ENCODE measurements at places on chromosomes 11 and 22.

- no peak for DNase-seq
Measured at GRCh38 chr11:44243086-44243485, 66.9 kb downstream of the ALX4 start.

GRCh38 chr11:112408517-112408916 lies 147.9 kb upstream of the PLET1 start:
- no peak for DNase-seq

GRCh38 chr22:30649430-30650007 lies 13.9 kb downstream of the SLC35E4 start:
- DNase-seq = no peak

DNA sequence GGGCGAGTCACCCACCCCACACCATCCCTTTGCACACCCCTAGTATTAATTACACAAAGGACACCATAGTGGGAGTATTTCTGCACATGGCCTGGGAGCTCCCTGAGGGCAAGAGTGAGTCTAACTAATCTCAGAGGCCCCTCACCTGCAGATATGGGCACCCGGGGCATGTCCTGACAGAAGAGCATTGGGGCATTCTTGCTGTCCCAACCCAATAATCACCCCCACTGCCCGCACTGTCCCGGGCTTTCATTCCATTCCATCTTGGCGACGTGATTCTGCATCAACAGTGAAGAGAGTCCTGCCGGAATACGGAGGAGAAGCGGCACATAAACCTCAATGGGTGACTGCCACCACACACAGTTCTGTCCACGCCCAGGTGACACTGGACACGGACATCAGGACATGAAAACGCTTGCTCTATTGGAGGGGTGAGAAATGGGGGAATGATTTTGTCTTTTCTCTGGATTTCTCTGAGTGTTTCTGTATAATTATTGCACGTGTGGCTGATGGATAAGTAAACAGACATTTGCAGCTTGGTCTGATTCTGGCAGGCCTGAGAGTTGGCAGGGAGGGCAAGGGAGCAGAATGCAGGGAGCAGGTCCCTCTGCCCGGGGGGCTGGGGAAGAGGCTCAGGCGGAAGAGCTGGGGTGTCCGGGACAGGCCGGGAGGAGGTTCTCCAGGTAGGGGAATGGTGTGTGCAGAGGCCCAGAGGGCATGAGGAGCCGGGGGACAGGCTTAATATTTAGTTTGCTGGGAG lies 38.2 kb downstream of the SCUBE1 start:
- DNase-seq = no peak

GRCh38 chr11:117752721-117753237 lies 44.2 kb downstream of the DSCAML1 start:
- no peak for DNase-seq

GRCh38 chr22:24102366-24103200 lies 78.7 kb upstream of the SUSD2 start:
- DNase-seq = peak; percentile 84

GRCh38 chr11:74141241-74141695 lies 29.5 kb downstream of the C2CD3 start:
- no peak for DNase-seq

DNA sequence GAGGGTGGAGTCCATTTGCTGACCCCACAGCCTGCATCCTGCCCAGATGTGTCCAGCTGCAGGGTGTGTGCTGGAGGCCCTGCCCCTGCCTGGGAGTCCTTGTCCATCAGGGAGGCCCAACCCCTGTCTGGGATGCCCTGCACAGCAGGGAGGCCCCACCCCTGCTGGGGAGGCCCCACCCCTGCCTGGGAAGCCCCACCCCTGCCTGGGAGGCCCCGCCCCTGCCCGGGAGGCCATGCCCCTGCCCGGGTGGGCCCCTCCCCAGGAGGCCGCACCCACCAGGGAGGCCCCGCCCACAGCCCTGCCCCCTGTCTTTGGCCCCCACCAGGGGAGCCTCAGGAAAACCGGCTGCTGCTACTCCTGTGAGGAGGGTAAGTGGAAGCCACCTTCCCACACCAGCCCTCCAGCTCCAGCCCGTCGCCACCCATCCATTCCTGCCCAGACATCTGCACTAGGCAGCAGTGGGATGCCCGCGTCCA lies 37.2 kb downstream of the MUC5B start:
- DNase-seq = no peak

- DNase-seq = no peak
Measured at GRCh38 chr11:44893846-44894617, 56.7 kb downstream of the TP53I11 start.

DNA sequence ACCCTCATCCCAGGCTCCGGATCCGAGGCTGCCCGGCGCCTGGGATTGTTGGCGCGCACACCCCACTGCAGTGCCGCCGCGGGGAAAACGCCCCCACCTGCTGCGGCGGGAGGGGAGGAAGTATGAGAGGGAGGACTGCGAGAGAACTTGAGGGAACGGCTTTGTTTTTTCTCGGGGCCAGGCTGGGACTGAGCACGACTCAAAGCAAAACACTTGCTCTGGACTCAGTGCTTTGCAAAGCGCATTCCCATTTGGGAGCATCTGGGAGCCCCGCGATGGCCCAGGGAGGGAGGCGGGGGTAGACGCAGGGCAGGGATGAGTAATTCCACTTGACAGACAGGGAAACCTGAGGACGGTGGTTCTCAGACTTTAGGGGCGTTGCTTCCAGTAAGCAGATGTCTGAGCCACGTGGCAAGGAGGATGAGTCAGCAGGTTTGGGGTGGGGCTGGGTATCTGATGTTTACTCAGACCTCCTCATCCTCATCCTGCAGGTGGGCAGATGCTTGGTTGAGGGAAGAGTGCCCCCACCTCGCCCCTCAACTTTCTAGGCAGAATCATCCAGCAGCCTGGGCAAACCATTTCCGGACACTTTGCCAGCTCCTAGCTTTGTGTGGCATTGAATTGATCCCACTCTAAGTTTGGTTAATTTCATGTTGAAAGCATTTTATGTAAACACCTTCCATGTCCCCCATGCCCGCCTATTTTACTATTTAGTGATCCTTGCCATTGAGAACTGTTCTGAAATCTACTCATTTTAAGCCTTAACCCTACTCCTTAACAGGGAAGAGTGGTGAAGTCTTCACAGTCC lies 1.5 kb downstream of the MIAT start:
- DNase-seq = no peak

GRCh38 chr11:19892876-19893275 lies 180.2 kb downstream of the NAV2 start:
- no peak for DNase-seq

GRCh38 chr11:92251980-92252379 lies 27.4 kb downstream of the FAT3 start:
- no peak for DNase-seq

GRCh38 chr22:39277142-39277607 lies 32.4 kb upstream of the PDGFB start:
- no peak for DNase-seq

DNA sequence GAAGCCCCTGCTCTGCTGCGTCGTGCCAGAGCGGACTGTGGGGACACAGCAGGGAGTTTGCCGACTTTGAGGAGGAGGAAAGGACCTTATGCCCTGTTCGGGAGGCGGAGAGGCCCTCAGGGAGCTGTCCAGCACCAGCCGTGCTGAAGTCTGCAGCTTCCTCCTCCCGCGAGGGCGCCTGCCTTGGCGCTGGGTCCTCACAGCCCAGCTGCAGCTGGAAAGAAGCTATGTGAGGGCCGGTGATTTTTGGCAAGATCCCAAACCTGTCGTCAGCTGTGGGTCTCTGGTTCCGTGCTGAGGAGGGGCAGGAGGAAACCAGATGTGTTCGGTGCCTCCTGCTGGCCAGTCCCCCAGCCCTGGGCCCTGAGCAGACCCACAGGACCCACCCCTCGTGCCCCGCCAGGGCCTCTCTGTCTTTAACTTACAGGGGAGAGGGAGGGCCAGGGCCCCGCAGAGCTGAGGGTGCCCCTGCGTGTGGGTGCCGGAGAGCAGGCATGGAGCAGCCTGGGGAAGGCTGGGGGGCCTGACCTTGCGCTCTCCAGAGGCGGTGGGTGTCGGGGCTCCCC lies 12.0 kb downstream of the BRSK2 start:
- DNase-seq = no peak

DNA sequence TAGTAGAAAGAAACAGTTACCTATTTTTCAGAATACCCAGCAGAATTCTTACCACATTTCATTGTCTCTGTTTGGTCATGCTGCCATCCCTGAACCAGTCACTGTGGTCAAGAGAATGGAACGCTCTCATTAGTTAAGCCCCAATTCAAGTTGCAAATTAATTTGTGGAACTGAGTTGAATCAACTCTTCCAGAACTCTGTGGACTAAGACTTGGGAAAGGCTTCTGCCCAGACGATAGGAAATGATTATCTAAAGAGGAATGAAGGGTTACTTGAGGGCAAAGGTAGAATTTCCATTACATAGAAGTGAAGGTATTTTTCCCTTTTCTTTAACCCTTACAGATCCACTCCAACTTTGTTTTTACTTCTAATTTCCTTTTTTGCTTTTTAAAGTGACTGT lies 286.4 kb downstream of the DYNC2H1 start:
- DNase-seq = no peak

GRCh38 chr11:110435780-110436717 lies 6.3 kb downstream of the FDX1 start:
- DNase-seq = no peak

DNA sequence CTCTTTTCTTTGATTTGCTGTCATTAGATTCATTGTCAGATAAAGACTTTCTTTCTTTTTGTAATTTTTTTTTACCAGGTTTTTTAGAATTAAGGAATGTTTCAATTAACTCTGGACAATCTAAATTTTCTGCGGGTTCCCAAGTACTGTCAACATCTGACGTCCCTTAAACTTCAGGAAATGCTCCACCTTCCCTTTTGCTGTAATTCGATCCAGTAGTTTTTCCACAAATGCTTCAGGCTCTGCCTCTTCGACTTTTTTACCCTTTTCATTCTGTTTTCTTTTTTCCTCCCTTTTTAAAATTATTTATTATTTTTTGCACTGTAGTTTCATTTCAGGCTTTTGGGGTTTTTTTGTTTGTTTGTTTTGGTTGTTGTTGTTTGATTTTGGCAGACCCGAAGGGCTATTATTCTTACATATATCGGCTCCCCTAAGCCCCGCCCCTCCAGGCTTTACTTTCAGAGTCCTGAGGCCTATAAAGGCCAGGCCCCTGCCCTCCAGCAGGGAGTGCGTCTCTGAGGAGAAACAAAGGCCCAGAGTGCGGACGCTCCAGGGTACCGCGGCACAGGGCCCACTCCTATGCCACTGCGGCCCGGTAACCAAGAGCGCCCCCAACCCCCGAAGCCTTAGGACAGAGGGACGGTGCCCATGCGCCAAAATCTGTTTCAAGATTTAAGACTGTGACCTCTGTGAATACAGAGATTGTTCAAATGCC lies 116.4 kb downstream of the TYR start:
- peak; percentile 50 for DNase-seq

- peak; percentile 88 for DNase-seq
Measured at GRCh38 chr22:49301398-49302149, 526.1 kb downstream of the BRD1 start.

DNA sequence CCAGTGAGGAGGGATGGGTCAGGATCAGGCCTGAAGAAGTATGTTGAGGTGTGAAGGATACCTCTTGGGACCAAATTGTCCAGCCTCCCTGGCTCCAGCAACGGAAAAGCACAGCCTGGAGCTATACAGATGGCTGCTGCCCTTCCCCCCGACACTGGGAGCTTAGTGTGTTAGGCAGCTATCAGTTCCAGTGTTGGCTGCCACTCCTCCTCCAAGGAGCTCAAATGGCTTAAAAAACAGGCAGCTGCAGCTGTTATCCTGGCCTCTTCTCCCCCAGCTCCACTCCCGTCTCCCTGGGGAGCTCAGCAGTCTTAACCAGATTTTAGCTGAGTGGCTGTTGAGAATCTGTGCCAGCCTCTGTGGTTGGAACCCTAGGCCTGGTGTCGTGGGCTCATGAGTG lies 225.0 kb downstream of the JRKL start:
- DNase-seq = no peak

GRCh38 chr11:10373340-10373739 lies 68.5 kb downstream of the ADM start:
- DNase-seq = no peak

DNA sequence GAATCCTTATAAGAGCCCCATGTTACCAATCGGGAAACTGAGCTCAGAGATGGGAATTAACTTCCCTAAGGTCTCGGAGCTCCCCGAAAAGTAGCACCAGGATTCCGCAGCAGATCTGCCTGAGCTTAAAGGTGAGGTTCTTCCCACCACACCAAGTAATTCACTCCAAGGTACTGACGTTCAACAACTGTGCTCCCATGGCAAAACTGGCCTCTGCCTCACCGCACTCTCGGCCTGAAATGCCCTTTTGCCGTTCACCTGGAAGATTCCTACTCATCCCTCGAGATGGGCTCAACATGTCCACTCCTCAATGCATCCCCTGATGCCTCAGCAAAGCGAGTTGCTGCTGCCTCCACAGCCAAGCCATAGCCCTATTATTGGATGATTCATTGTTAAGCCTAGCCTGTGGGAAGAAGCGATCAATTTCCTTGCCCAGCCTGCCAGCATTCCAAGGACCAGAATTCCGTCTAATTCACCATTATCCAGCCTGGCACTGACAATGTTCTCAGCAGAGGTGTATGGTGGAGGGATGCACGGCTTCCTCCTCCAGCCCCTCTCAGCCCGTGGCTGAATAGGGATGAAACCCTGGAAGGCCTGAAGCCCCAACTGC lies 4.2 kb downstream of the PLAAT3 start:
- DNase-seq = no peak

DNA sequence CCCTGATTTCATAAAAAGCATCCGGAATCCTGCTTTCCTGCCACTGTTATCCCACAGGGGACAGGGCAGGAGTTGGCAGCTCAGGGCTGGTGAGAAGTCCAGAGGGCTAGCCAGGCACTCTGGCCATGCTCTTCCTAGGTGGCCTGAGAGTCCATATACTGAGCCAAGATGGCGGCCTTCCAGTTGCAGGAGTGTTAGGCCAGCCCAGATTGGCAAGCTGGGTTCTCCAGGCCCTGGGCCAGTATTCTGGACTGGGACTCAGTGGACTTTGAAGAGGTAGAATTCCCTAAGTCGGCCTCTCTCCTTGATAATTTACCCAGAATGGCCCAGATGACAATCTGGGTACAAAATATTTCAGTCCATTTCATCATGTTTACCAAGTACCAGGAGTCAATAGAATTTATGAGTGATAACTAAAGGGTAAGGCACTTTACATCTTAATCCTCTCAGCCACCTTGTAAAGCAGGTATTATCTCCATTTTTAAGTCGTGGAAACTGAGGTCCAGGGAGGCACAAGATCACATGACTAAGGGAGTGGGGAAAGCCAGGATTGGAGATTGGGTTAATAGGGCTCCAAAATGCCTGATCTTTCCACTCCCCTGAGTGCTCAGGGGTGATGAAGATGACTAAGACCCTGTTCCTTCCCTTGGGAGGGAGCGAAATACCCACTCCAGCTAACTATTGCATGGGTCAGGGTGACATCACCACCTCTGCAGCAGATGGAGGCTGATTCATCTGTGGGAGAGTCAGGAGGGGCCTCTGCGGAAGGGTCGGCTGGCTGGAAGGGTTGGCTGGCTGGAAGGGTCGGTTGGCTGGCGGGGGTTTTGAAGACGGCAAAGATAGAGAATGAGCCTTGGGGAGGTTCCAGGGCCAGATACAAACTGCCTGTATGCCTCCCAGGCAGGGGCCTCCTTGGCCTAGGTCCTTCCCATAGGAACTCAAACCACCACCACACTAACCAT lies 1.2 kb upstream of the MICALL1 start:
- DNase-seq = no peak

GRCh38 chr11:111762981-111763643 lies 3.1 kb downstream of the PPP2R1B start:
- no peak for DNase-seq

- DNase-seq = no peak
Measured at GRCh38 chr11:107830915-107831540, 27.6 kb downstream of the SLC35F2 start.
